ENCODE measurements at places on chromosomes 11 and 22.

DNA sequence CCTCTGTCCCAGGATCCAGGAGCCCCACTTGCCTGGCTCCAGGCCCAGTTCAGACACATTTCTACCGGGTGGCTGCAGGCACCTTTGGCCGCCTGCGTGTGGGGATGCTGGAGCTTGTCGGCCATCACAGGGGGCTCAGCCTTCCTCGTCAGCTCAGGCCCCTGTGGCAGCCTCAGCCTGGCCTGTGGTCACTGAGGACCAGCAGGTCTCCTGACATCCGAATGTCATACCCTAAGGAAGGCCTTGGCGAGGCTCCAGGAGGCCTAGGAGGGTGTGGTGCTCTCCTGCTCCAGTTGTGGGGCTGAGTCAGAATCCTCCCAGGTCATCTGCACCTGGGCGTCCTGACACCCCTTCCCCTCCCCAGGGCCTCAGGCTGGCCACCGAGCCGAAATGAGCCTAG is 14.9 kb upstream of the SOX10 start:
- DNase-seq = no peak

GRCh38 chr11:22193348-22194051 is 615 bp downstream of the ANO5 start:
- no peak for DNase-seq

GRCh38 chr11:47987781-47988180 is 7.4 kb downstream of the PTPRJ start:
- no peak for DNase-seq

- no peak for DNase-seq
Observed at GRCh38 chr11:93942176-93942575, 79.0 kb upstream of the HEPHL1 start.

DNA sequence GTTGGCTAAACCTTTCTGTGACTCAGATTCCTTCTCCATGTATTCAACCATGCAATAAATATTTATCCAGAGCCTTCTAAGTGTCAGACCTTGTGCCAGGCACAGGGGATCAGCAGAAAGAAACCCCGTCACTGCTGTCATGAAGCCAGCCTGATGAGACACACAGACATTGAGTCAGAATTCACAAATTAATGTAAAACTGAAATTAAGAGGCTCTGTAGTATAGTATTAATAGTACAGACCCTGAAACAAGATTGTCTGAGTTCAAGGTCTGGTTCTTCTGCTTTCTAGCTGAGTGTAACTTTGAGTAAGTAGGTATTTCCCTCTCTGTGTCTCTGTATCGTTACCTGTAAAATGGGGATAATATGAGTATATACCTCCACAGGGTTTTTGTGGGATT is 46.9 kb downstream of the ME3 start:
- no peak for DNase-seq

DNA sequence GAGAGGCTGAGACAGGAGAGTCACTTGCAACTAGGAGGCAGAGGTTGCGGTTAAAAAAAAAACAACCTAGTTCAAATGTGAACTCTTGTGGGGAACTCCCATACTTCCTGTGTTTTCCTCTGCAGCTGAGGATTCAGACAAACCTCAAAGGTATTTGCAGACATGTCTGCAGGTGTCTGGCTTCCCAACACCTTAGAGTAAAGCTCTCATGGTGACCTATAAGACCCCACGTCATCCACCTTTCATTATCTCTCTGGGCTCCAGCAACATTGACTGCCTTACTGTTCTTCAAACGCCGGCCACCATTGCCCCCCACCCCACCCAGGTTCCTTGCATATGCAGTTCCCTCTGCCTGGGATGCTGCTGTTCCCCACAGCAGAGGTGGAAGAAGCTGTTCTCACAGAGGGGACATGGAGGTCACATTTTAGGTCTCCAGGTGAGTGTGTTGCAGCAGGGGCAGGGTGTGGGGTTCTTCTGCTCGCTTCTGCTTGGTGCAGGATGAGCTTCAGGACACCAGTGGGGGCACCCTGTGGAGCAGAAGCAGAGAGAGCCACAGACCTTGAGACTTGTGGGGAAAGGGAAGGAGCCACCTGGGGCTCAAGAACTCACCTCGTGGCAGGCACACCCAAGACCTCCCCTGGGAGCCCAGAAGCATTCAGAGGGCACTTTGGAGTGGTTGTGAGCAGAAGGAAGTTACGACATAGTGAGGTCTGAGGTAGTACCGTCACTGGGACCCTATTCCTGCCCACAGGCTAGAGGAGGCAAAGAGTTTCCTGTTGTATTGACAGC is 203.2 kb downstream of the CSNK2A3 start:
- no peak for DNase-seq

DNA sequence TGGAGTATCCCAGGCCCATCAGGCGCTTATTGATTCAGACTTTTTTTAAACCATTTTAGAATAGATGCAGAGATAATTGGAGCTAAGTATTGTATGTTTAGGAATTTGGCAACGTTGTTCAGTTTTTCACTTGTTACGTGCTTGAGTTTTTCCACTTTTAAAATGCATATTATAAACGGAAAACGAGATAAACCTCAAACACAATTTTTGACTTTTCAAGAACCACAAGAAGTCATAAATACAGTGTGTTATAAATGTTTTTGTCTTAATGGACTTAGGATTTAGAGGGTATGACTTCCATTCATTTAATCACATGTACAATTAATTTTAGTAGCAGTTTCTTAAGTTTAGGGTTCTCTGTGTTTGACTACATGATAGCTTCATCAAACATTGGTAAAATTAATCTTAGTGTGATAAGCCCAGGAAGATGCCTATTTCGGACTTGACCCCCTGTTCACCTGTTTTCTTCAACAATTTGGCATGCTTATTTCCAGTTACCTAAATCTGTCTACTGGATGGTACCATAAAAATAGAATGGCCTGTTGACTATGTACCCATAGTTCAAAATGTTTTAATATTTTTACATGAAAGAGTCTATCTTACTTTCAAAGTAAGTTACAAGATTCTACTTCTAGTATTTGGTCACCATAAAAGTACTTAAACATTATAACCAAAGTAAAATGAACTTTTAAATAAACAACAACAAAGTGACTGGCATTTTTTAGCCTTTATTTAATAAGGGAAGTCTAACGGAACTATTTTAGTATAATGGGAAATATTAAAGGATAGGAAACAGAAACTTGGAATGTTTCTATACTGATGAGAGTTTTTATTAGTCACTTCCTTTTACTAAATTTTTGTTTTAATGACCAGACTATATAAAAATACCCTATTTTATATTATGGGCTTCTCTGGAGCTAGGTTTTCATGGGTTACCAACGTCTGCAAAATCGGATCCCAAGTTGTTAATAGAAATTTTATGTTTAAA is 1.4 kb downstream of the ZC3H12C start:
- no peak for DNase-seq

DNA sequence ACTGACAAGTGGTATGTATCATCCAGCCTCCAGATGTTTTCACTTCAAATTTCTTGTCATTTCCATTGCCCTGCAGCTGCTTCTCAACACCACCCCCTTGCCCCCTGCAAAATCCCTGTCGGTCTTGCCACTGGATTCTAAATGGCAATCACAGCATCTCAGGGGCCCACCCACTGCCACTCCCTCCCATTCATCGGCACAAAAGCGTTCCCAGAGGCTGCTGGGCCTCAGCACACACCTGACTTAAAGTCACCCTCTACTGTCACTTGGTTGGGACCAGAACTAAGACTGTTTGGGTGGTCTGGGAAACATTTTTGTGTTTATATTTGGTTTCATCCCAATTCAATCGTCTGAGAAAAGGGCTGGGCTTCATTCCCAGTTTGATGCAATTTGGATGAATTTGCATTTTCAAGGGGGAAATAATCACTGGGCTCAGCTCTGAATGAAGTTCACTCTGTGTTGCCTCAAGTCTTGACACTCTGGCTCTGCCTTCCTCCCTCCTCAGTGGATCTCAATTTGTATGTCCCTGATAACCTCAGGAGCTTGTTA is 27.1 kb downstream of the SYT13 start:
- no peak for DNase-seq

GRCh38 chr22:31085928-31086327 is 4.8 kb downstream of the SMTN start:
- no peak for DNase-seq

GRCh38 chr11:103035791-103036434 is 56.0 kb downstream of the DCUN1D5 start:
- DNase-seq = peak; percentile 16

GRCh38 chr22:24315367-24315966 is 44.8 kb downstream of the SPECC1L start:
- DNase-seq = no peak

DNA sequence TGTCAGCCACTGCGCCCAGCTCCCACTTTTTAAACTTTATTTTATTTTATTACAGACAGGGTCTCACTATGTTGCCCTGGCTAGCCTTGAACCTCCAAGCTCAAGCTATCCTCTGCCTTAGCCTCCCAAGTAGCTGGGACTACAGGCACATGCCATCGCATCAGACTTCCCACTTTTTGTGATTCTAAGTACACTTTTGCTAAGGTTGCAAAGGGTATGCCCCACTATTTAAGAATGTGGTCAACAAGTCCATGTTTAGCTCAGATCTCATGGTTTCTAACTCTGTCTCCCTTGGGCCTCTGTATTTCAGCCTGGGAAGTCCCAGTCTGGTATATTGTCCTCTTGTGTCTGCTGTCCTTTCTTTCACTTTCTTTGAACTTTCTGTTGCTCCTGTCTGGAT is 35.3 kb downstream of the EXPH5 start:
- DNase-seq = no peak

- no peak for DNase-seq
Observed at GRCh38 chr11:118927554-118928100, 1.9 kb upstream of the BCL9L start.

GRCh38 chr11:134797411-134798089 is 385.5 kb upstream of the B3GAT1 start:
- DNase-seq = no peak

- DNase-seq = no peak
Observed at GRCh38 chr22:23537416-23537815, 42.7 kb downstream of the IGLL1 start.

DNA sequence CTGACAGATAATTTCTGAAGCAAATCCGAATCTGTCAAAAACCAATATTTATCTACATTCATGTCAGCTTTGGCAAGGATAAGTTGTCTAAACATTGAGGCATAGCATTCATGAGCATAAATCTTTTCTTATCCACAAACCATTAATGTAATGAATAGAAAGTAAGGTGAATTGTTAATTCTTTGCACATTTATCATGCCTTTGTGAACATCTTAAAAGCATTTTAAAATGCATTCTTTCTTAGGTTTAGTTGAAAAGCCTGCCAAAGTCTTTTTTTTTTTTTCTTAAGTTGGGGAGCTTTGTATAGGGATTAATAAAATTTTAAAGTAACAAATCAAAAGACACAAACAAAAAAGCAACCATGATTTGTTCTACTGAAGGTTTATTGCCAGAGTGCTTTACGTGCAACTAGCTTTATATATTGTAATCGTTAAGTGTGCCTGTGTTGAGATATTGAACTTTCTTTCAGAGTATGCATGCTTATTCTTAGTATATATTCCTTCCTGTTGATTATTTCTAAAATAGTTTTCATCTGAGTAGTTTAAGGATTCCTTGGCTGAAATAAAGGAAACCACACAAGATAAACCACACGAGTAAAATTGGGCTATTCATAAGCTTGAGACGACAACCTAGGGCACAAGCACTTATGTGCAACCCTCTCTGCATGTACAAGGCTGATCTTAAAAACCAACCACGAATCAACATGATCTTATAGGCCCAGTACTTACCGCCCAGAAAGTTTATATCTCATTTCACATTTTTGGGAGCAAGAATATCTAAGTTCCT is 1110.9 kb upstream of the CNTN5 start:
- peak; percentile 6 for DNase-seq

DNA sequence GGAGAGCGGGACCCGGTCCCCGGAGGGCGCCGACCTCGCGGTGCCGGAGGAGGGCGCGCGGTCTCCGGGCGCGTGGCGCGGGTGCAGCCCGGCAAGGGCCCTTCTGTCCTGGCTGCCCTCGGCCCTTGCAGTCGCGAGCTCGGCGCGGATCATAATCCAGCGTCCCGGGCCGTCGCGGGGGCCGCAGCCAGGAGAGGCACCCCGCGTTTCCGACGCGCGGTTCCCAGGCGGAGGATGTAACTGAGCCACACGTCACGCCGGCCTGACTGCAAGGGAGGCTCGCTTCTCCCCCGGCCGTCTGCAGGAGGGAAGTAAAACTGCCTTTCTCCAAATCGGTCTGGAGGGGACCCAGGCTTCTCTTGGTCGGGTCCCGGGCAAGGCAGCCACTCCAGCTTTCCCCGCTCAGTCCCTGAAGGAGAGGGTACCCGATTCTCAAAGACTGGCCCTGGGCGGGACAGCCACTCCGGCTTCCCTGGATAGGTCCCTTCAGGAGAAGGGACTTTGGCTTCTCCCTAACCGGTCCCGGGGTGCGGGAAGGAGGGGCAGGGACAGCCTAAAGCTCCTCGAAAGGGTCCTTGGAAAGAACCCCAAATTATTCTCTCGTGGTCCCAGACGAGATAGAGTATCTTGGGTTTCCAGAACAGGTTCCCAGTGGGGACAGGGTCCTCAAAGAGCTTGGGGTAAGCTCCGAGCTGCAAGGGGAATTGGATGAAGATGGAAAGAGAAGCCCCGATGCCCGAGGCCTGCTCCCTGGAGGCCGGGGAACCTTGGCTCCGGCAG is 836 bp downstream of the SPON1 start:
- no peak for DNase-seq

GRCh38 chr11:114077482-114078305 is 18.2 kb downstream of the ZBTB16 start:
- no peak for DNase-seq

GRCh38 chr11:13463779-13464290 is 813 bp upstream of the BTBD10 start:
- DNase-seq = no peak

- no peak for DNase-seq
Observed at GRCh38 chr22:19779685-19780268, 19.2 kb downstream of the TBX1 start.

- DNase-seq = no peak
Observed at GRCh38 chr11:15471048-15471894, 356.5 kb downstream of the INSC start.

DNA sequence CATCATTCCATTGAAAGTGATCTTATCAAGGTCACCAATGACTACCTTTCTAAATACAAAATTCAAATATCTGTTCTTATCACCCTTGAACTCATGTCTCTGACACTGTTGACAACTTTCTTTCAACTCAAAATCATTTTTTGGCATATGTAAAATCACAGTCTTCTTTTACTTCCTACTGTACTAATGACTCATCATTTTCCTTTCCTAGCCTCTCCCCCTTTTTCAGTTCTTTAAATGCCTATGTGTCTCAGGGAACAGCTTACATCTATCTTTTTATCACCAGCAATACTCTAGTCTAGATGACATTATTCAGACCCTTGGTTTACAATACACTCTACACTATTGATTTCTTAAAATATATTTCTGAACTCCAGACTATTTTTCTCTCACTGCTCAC is 2220.7 kb upstream of the RAG2 start:
- no peak for DNase-seq

GRCh38 chr22:48068323-48068885 is 1306.0 kb downstream of the TBC1D22A start:
- no peak for DNase-seq

DNA sequence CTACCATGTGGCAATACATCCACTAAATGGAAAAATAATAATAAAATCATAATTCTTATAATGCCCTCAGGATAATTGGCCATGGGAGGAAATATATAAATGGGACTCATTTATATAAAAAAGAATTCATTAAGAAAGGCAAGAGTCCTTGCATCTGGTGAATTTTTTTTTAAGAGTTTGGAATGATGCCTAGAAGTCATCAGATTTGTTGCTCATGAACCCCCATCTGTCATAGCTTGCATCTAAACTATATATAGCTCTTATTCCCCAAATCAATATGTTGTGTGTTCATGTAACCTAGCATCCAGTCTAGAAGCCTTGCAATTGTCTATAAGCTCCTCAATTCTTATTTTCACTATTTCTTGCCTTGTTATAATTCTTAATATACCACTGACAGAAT is 75.9 kb downstream of the CADM1 start:
- no peak for DNase-seq

GRCh38 chr11:109940816-109941215 is 152.4 kb upstream of the ZC3H12C start:
- DNase-seq = no peak
